ENCODE measurements at places on chromosomes 2 and 18. TPM values are rescaled to one million over a fixed set of nuclear protein-coding genes. Genes with fewer than 3 reads are reported as not detected.
A peak's percentile ranks its signal among the peaks of the same experiment; 100 is the strongest.

PMAIP1 gene
- 7.7 TPM for total RNA-seq

DNA sequence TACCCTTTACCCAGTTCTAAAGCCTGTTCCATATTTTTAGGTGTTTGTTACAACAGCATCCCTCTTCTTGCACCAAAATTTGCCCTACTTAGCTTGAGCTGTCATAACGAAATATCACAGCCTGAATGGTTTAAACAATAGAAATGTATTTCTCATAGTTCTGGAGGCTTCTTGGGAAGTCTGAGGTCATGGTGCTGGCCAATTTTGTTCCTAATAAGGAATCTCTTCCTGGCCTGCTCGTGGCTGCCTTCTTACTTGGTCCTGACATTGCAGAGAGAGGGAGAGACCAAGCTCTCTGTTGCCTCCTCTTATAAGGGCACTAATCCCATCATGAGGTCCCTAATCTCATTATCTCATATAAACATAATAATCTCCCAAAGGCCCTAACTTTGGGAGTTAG is 267.8 kb downstream of the PID1 start:
- DNase-seq, result no peak

- DNase-seq, result no peak
Measured at GRCh38 chr18:39305766-39306165, 1740.2 kb upstream of the CELF4 start.

DNA sequence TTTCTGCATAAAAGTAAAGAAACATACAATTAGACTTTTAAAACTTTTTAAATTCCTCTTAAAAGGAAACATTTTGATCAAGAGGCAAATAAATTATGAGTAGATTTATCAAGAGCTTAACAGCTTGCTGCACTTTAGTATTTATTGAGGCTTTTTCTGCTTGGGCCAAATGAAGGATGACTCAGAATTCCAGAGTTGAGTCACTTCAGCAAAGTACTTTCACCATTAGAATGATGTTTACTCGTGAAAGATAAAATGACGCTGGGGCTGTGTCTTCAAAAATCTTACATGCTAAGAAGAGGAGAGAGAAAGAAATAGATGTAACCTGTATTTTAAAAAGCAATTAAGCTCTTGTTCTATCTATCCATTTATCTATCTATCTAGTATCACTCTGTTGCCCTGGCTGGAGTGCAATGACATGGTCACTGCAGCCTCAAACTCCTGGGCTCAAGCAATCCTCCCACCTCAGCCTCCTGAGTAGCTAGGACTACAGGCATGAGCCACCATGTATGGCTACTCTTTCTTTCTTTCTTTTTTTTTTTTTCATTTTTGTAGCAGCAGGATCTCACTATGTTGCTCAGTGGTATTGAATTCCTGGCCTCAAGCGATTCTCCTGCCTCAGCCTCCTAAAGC is 75.3 kb upstream of the RIOK3 start:
- DNase-seq, result peak; percentile 75

BABAM2 gene
- 30.8 TPM for total RNA-seq

DNA sequence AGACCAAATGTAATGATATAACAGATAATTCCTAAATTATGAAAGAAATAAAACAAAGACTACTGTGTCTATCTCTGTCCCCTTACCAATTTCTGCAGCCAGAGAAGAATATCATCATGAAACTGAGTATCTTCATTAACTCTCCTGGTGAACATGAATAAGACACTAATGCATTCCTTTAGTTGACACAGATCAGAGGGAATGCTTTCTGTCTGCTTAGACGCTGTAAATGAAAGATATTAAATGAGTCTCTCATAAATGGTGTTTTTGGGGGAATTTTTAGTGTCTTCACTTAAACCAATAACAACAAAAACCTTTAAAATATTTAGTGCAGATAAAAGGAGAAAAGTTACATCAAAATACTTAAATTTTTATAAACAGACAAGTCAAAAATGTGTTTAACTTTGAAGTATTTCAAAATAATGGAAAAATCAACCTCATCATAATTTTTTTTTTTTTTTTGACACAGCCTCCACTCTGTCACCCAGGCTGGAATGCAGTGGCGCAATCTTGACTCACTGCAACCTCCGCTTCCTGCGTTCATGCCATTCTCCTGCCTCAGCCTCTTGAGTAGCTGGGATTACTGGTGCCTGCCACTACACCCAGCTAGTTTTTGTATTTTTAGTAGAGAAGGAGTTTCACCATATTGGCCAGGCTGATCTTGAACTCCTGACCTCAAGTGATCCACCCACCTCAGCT is 16.0 kb downstream of the EPG5 start:
- DNase-seq, result peak; percentile 22

ZBTB7C gene
- 1.0 TPM for total RNA-seq

VWA3B gene
- total RNA-seq, result not detected

C2orf81 gene
- 0.32 TPM for total RNA-seq

FAP gene
- total RNA-seq, result 44.5 TPM

SP3 gene
- 133 TPM for total RNA-seq

DNA sequence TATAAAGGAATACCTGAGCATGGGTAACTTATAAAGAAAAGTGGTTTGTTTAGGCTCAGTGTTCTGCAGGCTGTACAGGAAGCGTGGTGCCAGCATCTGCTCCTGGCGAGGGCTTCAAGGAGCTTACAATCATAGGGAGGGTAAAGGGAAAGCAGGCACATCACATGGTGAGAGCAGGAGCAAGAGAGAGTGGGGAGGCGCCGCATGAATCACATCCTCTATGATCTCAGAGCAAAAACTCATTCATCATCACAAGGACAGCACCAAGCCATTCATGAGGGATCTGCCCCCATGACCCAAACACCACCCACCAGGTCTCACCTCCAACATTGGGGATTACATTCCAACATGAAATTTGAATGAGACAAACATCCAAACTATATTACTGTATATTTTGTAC is 32.5 kb downstream of the R3HDM1 start:
- no peak for DNase-seq

RGPD3 gene
- 0.27 TPM for total RNA-seq

DNA sequence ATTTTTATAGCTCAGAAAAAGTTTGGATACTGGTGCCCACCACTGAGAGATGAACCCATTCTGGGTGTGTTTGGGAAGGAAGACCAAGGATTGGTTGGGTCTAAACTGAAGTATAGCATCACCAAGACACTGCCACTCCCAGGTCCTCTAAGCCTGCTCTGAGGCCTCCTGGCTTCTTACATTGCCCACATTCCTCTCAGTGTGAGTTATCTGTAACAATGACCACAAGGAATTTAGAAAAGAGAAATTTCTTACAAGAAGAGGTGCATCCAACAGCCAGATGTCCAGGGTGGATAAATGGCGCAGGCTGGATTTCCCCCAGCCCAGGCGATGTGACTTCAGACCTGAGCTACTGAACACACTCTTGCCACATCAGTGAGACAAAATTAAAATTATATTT is 1.6 kb upstream of the GPR45 start:
- DNase-seq, result no peak

DUSP19 gene
- 3.3 TPM for total RNA-seq

DNA sequence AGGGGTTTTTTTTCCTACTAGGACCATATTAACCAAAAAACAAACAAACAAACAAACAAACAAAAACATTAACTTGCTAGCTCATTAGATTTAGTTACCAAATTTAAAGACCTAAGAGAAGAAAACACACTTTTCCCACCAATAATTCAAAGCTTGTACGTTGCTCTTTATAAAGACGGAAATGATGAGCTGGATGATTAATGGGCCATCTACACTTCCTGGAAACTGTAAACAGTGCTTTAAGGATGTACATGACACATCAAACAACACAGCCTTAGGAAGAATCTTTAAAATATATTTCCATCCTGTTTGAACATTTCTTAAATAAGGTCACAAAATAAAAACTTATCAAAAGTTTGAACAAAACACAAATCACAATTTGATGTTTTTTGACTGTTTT is 982 bp downstream of the BMP10 start:
- no peak for DNase-seq

GRCh38 chr2:237532160-237532559 is 34.2 kb upstream of the PRLH start:
- DNase-seq, result no peak

PSMA8 gene
- not detected for total RNA-seq

DNA sequence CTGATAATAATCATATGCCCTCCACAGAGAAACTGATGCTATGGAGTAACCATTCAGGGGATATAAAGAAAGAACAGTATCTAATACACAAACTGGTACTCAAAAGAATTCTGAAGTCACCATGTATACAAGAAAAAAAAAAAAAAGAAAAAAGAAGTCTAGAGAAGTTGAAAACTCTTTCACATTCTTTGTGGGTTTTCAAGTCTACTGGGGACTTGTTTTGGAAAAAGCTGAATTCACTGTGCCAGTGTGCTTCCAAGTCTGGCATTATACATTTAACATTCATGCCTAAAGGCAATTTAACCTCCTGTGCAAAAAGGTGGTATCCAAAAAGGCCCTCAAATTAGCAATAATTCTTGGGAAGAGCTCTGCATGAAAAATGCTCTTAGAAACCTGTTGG is 94.8 kb upstream of the ITGB6 start:
- DNase-seq, result no peak

DNA sequence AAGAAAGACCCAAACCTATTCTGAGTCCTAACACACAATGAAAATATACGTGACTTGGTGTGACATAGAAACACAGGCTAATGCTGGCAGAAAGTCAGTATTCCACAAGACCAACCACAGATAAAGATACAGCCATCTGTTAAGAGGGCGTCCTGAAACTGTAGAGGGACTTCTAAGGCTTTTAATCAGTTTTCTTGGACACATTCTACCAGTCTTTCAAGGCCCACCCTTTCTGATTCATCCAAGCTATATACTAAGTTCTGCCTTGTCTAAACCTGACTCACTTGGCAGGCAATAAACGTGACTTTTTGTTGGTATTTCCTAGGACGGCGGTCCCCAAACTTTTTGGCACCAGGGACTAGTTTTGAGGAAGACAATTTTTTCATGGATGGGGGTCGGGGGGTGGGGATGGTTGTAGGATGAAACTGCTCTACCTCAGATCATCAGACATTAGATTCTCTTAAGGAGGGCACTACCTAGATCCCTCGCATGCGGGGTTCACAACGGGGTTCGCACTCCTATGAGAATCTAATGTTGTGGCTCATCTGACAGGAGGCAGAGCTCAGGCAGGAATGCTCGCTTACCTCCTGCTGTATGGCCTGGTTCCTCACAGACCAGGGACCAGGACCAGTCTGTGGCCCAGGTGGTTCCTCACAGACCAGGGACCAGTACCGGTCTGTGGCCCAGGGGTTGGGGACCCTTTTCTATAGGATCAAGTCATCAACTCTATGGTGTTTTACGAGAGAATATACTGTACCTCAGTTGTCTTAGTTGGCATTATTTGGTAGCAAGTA is 61.4 kb downstream of the SP3 start:
- DNase-seq, result no peak

DNA sequence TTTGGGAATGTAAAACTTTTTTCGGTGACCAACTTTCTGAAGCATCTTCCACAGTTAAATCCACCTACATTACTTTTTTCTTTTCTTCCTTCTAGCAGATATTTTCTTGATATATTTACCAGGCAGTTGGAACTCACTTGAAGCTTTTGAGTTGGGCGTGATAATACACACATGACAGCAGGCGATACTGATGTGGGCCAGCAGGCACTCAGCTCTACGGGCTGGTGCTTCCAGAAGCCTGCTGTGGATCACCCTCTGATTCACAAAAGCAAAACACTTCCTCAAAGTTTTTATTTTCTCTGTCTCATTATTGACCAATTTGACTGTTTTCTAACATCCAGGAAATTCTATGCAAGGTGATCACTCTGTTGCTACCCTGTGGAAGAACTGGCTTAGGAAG is 22.9 kb downstream of the GRHL1 start:
- DNase-seq, result no peak

FBXO41 gene
- 2.1 TPM for total RNA-seq

DNA sequence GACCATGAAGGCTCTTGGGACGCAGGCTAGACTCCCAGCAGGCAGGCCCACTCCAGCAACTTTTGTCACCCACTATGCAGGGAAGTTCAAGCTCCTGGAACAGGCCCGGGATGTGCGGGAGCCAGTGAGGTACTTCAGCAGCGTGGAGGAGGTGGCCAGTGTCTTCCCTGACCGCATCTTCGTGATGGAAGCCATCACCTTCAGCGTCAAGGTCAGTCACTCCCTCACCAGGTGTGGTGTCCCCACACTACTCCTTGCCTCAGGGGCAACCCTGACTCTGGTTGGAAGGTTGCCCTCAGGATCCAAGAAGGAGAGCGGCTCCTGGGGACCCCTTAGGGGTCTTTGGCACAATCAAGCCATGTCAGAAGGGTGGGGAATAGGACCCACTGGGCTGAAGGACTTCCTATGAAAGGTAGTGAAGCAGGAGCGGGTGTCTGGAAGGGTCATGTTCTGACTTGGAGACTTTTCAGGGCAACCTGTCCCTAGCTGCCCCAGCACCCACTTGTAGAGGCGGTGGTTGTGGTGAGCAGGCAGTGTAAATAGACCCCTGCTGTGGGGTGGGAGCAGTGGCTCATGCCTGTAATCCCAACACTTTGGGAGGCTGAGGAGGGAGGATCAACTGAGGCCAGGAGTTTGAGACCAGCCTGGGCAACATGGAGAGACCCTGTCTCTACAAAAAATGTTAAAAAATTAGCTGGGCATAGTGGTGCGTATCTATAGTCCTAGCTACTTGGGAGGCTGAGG is 10.2 kb downstream of the GAREM2 start:
- DNase-seq, result no peak

- DNase-seq, result peak; percentile 75
Measured at GRCh38 chr2:31523871-31524492, 56.8 kb downstream of the SRD5A2 start.
